M059J (cell line): ENCODE measurements at places on chromosomes 16 and 17. TPM values are rescaled to one million over a fixed set of nuclear protein-coding genes. Genes with fewer than 3 reads are reported as not detected.

MYH8 gene
- not detected in 2 replicates for total RNA-seq

- no peak for DNase-seq
Measured at GRCh38 chr17:47670064-47670463, 20.3 kb downstream of the KPNB1 start.

GRCh38 chr17:15942207-15942833, 2.6 kb upstream of the ADORA2B start:
- DNase-seq: no peak

GRCh38 chr17:44033861-44034408, 19.2 kb upstream of the TMEM101 start:
- no peak for DNase-seq

DNA sequence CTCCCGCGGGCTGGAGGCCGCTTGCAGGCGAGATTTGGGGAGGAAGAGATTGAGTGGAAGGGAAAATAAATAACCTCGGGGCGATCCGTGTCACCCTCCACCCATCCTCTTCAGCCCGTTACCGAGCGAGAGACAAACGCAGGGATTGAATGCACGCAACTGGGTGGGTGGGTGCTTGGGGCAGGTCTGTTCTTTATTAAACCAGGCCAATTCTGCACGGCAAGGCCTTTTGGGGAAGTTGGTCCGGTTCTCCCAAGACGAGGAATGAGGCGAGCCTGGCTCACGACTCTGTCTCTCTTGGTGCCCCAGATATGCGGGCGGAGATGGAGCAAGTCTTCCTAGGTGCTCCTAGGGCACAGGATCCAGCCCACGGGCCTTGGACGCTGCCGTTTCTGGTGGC, 396 bp upstream of the HOXB7 start:
- peak; percentile 59 for DNase-seq
